Activated CD8-positive, alpha-beta T cell treated with anti-CD3 and anti-CD28 coated beads, Interleukin-2, amount 10 ng/mL, durations not matched to agents 7 days and 5 days (primary cell): ENCODE measurements at places on chromosomes 3 and 15.

DNA sequence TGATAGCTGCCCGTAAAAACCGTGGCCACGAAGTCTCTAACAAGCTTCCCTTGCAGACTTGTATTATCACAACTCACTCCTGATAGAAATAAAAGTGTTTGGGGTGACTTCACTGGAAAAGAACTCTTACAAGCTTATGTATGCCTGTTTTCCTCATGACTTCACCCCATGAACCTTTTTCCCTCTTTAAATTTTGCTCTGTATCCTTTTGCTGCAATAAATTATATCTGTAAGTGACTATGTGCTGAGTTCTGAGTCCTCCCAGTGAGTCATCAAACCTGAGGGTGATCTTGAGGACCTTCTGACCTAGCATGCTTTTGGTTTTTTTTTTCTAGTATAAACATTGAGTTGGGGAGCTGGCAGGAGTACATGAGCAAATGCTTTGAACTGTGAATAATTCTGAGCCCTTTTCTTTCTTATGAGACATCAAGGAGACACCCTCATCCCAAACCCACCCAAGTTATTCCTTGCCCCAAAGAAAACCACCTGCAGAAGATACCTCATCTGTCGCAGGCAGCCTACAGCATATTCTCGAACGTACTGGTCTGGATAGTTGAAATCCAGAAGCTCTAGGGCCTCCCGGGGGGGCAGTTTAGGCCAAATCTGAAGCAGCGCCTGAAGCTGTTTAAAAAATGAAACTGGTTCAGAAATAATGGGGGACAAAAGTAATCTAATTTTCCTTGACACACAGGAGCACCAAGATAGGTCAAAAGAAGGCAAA, 85.9 kb downstream of the FAIM start:
- no peak for DNase-seq

DNA sequence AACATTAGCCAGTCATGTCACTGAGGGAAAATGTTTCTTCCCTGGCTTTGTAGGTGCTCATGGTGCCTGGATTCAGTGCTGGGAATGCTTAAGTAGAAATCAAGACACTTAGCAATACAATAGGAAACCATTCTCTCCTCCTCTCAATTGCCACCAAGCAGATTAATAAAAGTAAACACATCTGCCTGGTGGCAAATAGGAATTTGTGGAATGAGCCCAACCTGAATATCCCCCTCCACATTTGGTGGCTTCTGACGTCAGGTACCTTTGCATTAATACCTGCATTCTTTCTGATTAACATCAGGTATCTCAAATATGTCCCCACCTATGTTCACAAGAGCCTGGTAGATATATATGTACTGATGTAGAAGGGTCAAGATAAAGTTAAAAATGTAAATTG, 42.7 kb downstream of the PPP2R3A start:
- no peak for DNase-seq

DNA sequence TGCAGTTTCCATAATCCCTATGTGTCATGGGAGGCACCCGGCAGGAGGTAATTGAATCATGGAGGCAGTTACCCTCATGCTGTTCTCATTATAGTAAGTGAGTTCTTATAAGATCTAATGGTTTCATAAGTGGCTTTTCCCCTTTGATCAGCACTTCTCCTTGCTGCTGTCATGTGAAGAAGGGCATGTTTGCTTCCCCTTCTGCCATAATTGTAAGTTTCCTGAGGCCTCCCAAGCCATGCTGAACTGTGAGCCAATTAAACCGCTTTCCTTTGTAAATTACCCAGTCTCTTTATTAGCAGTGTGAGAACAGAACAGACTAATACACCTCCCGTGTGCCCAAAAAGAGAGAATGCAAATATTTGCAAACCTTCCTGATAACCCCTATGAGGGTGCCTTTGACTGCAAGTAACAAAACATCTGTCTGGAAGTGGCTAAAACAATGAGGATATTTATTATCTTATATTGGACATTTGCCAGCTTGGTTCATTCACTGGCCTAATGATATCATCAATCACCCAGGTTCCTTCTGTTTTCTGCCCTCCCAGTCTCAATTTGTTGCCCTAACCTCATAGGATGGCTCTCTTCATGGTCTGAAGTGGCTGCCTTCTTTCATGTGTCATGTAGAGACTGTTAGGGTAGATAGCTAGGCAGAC, 68.7 kb downstream of the BHLHE40 start:
- DNase-seq, result no peak

DNA sequence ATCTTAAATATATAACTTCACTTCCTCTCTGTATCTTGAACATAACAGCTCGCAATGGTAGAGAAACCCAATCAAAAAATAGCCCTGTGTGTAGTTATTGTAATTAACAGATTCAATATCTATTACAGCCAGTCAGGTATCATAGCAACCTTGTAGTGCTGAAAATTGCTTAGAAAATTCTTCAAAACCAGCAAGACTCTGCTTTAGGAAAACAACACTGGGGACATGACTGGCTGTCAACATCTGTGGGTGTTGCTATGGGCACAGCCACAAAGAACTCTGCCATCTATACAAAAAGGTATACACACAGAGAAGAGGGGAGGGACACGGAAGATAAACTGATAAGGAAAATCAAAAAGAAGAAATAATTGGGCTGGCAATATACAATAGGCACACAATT, 101.2 kb downstream of the WDR72 start:
- DNase-seq, result no peak

- DNase-seq, result no peak
These were observed 451.1 kb upstream of the TPRG1 start for GRCh38 chr3:188720636-188721035.

DNA sequence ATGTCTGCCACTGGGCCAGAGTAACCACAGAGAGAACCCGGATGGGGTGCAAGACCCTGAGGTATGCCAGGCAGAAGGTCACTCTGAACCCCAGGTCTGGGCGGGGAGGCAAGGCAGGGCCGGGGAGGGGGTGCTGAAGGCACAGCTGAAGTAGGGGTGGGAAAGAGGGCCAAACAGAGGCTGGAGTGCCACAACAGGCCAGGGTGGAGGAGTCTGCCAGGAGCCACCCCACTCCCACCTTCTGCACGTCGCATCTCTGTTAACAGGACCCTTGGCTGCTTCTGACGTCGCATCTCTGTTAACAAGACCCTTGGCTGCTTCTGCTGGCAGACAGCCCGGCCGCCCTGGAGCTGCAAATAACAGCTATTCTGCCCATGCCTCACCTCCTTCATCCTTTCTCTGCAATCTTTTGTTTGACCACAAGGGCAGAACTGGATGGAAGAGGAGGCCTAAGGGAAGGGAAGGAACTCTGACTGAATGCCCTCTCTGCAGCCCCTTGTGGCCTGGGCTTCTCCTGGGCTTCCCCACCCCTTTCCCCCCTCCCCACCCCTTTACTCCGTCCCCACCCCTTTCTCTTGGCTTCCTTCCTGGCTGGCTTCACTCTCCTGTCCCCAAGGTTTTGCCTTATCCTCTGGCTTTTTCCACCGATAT, 20.6 kb upstream of the FBLN2 start:
- no peak for DNase-seq

GRCh38 chr15:42955518-42955917, 34.9 kb upstream of the TTBK2 start:
- no peak for DNase-seq

- DNase-seq, result no peak
These were observed 91.5 kb upstream of the MEF2A start for GRCh38 chr15:99473981-99474906.

GRCh38 chr15:45401665-45402161, 23.4 kb upstream of the GATM start:
- DNase-seq, result no peak

GRCh38 chr15:61226361-61227256, 2.5 kb downstream of the RORA start:
- DNase-seq, result no peak

DNA sequence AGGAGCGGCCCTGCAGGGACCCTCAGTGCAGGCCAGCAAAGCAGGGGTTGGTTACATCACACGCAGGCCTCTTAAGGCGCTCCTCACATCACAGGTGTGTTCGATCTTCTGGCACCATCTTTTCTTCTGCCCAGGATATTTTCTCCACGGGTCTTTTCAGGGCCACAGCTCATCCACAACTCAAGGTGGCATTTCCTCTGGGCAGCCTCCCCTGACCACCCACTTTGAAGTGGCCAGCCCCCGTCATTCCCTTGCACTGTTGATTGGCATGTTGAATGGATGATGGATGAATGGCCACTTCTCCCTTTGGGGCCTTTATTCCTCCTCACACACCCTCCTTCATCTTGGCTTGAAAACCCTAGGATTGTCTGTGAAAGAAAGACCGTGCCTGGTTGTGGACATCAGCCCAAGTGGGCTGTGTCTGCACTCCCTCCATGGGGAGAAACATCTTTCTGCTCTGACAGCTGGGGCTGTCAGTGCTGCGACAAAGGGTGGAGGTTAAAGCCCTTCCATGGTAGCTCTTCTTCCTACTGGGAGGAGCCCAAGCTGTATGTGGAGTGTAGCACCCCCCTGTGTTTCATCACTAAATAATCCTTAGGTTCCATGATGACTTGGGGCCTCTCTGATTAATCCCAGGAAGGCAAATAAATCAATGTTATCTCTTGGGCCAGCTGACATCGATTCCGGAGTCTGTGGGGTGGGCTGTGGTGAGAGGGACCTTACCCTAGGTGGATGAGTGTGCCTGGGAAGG, 102.5 kb downstream of the EPHB1 start:
- DNase-seq, result no peak

DNA sequence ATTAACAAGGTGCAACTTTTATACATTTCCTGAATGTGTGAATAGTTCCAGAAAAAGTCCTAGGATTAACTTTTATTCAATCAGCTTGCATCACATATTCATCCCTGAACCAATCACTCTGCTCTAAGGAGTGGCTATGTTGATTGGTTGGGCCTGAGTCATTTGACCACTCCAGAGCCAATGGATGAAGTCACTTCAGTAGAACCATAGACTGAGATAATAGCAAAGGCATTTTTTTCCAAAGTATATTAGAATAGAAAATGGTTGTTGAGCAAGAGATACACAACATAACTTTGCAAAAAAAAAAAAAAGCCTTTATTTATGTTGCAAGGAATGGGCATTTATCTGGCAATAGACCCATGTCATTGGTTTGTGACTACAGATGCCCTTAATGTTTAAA, 55.5 kb upstream of the AGTR1 start:
- no peak for DNase-seq

DNA sequence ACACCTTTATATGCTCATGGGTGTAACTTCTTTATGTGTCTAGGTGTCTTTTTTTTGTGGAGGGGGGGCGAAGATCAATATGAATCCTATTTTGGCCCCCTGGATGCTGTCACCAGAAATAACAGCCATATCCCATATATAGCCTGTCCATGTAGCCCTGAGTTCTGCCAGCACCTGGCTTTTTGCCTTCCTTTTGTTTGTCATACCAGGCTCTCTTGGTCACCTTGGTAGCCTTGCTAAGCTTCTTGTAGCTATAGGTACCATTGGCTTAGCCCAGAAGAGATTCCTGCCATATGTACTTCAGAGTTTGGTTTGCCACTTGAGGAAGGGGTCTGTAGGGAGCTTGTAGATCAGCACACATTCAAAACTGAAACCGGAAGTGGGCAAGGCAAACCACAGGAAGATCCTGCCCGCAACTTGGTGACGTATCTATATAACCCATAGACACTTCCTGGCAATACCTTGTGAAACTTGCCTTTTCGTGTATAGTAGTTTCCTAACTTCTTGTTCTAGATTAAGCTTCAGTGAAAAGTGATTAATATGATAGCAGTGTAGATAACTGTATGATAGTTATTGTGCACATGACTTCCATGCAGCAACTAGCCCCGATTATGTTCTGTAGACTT, 11.9 kb downstream of the RASA2 start:
- peak; percentile 96 for DNase-seq

DNA sequence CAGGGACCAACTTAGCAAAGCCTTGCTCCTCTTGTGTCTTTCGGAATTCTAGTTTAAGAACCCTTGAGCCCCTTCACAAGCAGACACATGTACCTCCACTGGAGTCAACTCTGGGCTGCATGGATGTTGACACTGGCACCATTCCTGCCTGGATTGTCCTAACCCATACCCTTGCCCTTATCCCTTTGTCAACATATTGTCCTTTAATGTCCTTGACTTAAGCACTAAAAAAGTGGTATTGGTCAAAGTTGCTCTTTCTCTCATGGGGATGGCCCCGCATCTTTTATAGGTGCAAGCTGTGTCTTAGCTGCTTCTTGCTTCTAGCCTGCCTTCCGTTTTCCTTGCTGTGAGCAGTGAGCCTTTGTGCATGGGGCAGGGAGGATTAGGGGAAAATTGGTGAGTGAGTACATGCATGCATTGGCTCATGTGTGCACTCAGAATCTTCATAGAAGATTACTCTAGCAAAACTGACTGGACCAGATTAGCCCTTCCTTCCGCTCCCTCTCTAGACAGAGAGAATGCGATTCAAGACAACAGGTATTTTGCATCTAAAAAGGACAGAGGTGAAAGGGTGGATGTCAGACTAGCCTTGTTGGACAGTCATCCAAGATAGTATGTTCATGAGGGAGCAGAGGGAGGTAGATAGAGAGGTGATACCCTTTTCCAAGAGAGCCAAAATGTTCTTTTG, 42.4 kb downstream of the TGFBR2 start:
- DNase-seq, result no peak

GRCh38 chr15:76905855-76906254, 715 bp upstream of the SCAPER start:
- no peak for DNase-seq

- no peak for DNase-seq
These were observed 26.7 kb downstream of the RAD51 start for GRCh38 chr15:40721701-40722100.

GRCh38 chr3:15462451-15462850, 35.1 kb downstream of the EAF1 start:
- no peak for DNase-seq

DNA sequence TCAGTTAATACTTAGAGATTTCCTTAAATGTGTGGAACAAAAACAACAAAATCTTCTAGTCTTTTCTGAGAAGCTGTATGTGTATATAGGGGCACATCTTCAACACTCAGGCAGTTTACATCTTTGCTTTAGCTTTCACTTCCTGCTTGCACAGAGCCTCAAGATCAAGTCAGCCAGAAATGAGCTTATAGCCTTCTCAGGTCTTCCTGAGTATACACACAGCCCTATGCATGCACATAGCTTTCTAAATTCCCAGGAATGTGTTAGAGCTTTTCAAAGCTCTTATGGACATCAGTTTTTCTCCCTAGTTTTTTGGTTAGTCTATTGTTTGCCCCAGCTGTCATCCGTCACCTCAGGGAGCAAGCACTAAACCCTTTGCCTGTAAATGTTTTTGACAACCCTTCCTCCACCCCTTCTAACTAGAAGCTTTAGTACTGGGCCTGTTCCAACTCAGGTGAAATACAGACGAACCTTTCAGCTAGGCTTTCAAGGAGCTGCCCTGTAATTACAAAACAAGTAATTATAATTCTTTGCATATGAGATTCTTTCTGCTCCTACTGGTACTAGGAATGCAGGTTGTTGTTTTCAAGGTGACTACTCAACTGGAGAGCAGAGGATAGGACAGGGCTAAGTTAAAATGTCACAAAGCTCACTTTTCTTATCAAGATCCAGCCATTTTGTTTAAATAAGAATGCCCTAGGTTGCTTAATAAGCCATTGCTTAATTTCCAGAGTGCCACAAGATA, 22.6 kb upstream of the MTMR10 start:
- DNase-seq, result peak; percentile 41

DNA sequence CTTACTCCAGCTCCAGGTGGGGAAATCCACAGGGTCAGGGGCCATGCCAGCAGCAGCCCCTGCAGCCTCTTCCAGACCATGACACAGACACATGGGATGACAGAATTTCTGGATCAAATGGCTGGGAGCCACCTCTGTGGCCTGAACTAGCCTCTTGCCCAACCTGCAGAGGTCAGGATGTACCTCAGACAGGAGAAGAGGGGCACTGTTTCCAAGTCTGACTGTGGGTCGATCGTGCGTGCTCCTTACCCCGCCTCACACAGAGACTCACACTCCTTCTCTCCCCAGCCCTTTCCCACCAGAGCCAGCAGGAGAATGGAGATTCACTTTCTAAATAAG, 131.9 kb downstream of the FAM43A start:
- DNase-seq, result no peak

GRCh38 chr3:8954938-8955763, 8.1 kb downstream of the RAD18 start:
- no peak for DNase-seq
